ENCODE measurements at places on chromosomes 2 and 18. TPM values are rescaled to one million over a fixed set of nuclear protein-coding genes. Genes with fewer than 3 reads are reported as not detected.

The RFTN2 gene
- polyA plus RNA-seq: 5.0 TPM

The MDH1B gene
- polyA plus RNA-seq: 0.33 TPM

GRCh38 chr2:45986509-45986908 lies 310.7 kb upstream of the EPAS1 start:
- DNase-seq: no peak

- DNase-seq: peak; percentile 23
Measured at GRCh38 chr2:24907116-24907515, 12.9 kb downstream of the ADCY3 start.

DNA sequence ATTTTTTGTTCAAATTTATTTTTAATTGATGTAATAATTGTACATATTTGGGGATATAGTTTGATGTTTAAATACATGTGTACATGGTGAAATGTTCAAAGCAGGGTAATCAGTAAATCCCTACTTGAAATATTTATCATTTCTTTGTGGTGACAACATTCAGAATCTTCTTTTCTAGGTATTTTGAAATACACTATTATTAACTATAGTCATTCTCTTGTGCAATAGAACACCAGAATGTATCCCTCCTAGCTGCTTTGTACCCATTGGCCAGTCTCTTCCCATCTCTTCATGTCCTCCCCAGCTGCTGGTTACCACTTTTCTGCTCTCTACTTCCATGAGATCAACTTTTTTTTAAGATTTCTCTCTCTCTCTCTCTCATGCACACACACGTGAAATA lies 126.5 kb downstream of the ZNF407 start:
- DNase-seq: no peak

DNA sequence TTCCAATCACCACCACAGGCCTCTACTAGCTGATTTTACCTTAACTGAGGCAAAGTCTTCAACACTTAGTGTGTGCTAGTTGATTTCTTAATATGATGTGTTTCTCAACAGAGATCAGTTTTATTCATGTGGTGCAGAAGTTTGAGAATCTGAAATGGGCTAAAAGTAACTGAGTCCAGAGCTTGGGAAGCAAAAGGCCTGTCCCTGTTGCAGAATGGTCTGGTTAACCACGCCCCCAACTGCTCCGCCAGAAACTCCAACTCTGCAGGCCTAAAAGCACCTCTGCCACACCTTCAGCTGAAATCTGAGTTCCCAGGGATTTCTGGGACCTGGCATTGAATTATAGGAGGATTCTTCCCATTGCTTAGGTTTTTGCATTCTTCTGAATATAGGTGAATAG lies 44.9 kb downstream of the TWIST2 start:
- DNase-seq: no peak

- DNase-seq: no peak
Measured at GRCh38 chr2:88342749-88343148, 109.7 kb downstream of the FOXI3 start.

DNA sequence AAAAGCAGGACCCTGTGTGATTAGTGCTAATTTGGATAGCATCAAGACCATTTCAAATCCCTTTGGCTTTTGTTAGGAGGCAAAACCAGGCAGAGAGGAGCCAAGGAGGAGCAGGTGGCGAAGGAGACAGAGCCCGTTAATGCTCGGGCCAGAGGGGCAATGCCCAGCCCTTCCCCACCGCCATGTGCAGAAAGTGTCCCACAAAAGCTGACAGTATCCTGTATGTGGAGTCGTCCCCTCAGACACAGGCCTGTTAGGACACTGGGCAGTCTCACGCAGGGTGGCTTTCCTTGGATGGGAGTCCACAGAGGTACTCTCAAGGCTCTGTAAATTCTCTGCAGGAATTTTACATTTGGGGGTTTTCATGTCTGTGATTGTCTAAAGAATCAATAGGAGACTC lies 44.8 kb upstream of the TFCP2L1 start:
- no peak for DNase-seq

DNA sequence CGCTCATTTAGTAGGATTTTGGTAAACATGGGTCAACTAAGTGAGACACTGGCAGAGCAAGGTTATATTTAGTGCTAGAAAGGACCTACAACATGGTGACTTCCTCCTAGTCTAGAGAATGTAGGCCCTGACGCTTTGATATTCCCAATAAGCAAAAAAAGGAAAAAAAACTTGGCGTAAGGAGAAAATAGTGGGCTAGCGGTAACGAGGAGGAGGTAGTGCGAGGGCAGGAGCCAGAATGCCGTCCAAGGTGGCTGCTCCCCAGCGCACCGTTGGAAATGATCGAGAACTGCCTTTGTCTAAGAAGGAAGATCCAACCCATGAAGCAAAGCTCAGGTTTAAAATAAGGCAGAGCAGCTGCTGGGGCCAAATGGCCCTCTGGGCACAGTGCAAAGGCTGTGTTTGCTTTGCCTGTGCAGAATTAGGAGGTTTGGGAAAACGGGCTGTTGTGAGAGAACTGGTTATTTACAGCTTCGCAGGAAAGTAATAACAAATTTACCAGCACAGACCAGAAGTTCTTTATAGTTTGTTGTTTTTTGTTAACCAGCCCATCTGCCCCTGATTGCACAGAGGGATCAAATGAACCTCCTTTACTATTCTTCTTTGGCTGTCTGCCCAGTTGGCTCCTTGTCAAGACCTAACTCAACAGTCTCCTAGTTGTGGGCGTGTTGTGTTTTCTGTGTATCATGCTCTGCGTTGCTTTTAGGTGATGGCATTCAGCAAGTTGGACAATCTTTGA lies 86.6 kb downstream of the ITGB1BP1 start:
- peak; percentile 82 for DNase-seq

Data from endothelial cell of umbilical vein (primary cell).